ENCODE measurements at places on chromosomes 7 and 10.
A peak's percentile ranks its signal among the peaks of the same experiment; 100 is the strongest.

DNA sequence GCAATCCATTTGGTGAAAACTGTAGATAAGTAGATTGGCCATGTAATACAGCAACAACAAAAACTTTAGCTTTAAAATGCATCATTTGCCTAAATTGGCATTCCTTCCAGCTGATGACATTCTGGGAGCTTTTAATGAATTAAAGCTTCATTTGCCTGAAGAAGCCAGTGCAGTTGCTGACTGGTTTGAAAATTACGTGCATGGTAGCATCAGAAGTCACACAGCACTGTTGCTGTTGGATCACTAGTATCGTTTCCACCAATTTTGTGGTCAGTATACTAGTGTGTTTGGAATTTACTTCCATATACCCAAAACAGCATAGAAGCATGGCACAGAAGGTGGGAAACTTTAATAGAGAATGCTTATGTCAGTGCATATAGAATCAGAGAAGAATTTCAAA is 194.9 kb downstream of the ETV1 start:
- DNase-seq = no peak

- DNase-seq = no peak
Measured at GRCh38 chr7:135166338-135166990, 4.0 kb downstream of the CYREN start.

GRCh38 chr10:64594072-64594471 is 1072.9 kb downstream of the REEP3 start:
- DNase-seq = no peak

GRCh38 chr10:118775478-118775877 is 20.7 kb upstream of the CACUL1 start:
- no peak for DNase-seq

DNA sequence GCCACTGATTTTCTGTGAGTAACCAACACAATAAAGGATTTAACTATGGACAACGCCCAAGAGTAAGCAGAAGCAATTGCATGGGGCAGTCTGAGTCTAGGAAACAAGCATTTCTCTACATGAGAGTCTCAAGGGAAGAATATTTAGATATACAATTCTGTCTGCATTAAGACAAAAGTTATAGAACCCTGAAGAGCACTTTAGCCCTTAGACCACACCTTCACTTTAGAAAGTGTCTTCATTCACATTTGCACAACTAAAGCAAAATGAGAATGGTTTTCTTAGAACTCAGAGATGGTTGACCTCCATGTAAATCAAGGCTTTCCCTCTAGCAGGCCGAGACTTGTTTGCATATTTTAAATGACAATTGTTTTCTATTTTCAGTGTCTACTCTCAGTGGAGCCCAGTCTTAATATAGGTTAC is 25.5 kb upstream of the TRIM24 start:
- no peak for DNase-seq

DNA sequence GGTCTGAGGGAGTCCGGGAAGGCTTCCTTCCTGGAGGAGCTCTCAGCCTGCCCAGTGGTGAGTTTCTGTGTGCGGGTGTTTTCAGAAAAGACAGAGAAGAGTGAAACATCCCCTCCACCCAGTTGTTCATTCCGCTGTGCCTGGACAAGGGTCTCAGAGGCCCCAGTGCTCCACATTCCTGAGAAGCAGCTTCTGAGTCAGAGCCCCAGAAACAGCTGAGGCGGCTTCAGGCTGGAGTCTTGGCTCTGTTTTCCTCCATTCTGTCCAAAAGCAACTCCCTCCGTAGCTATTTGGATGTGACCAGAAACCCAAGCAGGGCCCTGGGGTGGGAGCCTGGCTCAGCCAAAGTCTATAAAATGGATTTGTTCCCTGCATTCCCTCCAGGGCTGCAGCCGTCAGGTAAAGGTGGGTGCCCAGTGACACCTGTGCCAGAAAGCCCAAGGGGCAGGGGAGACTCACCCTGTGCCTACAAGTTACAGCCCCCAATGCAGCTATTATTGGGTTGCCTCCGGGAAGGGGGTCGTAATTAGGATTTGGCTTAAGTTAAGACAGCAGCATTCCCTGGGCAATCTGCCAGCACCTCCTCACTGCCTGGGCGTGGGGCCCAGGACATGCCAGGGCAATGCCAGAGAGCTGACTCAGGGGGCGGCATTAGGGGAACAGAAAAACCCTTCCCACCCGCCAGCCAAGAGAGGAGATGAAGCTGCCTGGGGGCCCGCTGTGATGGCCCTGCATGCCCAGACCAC is 13.1 kb upstream of the CAMK2G start:
- peak; percentile 97 for DNase-seq

GRCh38 chr7:158996214-158997109 is 140.1 kb downstream of the DYNC2I1 start:
- DNase-seq = no peak

GRCh38 chr7:127682140-127682539 is 30.1 kb downstream of the SND1 start:
- no peak for DNase-seq

- peak; percentile 89 for DNase-seq
Measured at GRCh38 chr7:73770002-73770859, at the start of gene CLDN3. CLDN3 (minus strand) TSS chr7:73770270; CDS start chr7:73770049, 221 bp downstream.

GRCh38 chr10:35089611-35090161 is 455 bp downstream of the CUL2 start:
- DNase-seq = peak; percentile 29

GRCh38 chr10:117536866-117537435 is 5.6 kb upstream of the EMX2 start:
- no peak for DNase-seq

GRCh38 chr7:98831641-98832221 is 38.1 kb downstream of the TMEM130 start:
- peak; percentile 42 for DNase-seq

DNA sequence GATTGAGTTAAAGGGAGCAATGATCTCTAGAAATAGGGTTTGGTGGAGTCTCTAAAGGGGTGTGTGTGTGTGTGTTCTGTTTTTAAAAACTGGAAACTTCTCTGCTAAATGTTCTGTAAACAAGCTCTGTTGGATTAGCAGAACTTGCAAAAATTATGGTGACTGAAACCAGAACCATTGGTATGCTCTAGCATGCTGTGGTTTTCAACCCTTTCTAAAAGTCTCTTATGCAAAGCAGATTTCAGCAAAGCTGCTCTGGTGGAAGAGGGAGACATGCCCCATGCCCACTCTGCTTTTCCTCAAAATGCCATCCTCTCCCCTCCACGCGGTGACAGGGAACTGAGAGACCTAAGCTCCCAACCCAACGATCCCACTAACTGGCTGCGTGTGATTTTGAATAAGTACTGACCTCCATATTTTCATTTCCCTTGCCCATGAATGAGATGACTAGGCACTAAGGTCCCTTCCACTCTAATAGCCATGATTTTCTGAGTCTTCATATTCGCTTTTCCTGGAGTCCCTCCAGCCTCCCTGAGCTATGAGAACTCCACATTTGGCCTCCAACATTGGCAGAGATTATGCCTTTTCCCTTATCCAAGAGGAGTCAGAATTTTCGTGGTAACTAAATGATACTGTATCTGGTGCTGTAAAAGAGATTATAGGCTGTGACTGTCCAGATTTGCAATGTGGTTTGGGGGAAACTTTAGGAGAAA is 117.3 kb upstream of the PALS2 start:
- no peak for DNase-seq

GRCh38 chr7:13144673-13145072 is 457.2 kb downstream of the ARL4A start:
- DNase-seq = no peak

All from ACHN (cell line).